ENCODE measurements at places on chromosomes 7 and 10.

GRCh38 chr10:47173929-47174442 is 126.0 kb upstream of the GDF10 start:
- no peak for DNase-seq

DNA sequence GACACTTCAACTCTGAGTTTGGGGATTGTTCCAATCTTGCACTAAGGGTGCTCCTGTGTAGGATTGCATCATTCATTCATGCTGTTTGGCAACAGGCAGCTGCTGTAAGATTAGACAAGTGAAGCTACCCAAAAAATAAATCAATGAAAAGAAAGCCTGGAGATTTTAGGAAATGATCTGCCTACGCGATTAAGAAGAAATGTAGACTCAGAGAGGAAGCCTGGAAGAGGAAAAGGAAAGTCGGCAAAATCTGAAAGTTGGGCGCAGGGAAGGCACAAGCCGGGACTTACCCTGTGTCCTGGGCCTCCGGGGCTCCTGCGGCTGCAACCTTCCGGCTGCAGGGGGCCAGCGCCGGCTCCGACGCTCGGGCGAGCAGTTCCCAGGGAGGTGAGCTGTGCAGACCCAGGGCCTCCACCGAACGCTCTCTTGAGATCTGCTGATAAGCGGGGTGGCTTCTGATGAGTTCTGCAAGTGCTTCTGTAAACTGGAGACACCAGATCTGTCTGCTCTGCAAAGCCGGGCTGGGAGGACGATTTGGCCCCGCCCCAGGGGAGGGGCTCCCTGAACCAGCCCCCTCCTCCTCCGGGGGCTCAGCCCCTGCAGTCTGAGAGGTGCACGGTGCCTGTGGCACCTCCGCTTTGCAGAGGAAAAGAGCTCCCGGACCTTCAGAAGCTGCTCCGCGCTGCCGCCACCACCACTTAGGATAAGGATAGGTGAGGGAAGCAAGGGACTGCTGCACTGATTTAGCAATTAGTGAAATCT is 17.4 kb downstream of the PSPH start:
- peak; percentile 67 for DNase-seq

GRCh38 chr10:126218778-126219649 is 169.3 kb downstream of the ADAM12 start:
- no peak for DNase-seq

DNA sequence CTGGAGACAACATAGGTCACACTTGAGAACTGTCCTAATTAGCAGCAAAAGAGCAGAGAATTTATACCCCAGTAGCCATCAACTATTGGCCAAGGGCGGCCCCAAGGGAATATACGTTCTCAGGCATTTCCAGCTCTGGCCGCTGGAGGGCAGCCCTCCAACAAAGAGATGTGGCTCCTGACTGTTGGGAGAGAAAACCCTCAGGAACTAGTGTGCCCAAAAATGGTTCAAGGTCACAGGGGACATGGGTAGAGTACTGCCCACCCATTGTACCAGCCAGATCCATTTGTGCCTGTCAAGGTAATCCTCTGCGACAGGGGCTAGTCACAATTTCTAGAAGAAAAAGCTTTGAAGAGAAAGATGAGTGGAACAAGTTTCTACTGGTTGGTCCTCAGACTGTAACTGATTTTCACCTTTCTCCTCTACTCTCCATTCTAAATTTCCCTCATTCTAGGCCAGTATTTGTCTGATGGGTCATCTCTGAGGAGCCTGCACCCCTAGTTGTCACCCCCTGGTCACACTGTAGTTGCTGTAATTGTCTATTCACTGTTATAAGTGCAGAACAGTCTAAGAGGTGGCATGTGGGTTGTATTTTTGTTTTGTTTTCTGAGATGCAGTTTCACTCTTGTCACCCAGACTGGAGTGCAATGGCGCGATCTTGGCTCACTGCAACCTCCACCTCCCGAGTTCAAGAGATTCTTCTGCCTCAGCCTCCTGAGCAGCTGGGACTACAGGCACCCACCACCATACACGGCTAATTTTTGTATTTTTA is 14.7 kb upstream of the C7orf33 start:
- peak; percentile 52 for DNase-seq

GRCh38 chr7:110522061-110522760 is 568.7 kb upstream of the LRRN3 start:
- DNase-seq = no peak

- no peak for DNase-seq
Measured at GRCh38 chr7:38425509-38425908, 152.1 kb upstream of the TARP start.

DNA sequence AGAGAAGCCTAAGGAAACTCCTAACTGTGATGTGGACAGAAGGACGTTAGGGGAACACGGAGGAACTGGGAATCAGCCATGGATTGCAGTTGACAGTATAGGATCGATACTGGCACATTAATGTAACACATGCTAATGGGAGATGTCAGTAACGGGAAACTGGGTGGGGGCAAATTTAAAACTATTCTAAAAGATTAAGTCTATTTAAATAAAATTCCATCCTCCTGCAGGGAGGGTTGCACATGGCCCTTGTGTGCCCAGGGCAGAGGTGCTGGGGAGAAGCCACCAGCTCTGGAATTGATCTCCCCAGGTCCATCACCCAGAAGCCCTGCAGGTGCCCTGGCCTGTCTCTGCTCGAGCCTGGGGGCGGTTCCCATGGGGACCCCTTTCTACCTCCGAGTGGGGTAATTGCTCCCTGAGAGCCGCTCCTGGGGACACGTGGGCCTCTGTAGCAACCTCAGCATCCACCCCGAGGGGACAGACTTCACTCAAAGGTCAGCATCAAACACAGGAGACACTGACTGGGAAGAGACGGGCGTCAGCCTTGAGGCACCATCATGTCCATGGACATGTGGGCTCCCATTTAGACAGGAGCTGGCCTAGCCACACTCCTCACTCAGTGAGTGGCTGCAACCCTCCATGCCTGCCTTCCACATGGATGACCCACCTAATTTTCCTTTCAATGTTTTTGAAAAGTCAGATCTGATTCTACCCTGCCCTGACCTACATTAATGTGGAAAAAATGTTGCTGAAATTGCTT is 21.1 kb downstream of the SCART1 start:
- DNase-seq = no peak

DNA sequence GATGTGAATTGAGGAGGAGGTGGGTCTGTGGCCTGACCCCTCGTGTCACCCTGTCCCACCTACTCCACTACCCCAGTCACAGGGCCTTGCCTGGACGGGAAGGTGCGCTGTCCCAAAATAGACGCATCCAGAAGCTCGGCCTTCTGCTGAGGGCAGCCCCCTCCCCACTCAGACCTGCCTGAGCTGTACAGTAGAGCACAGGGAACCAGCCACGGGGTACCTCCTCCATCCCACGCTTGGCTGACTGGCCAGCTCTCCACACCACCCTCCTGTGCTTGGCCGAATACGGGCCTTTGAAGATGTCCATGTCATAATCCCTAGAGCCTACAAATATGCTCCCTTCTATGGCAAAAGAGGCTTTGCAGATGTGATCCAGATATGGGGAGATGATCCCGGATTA is 88.3 kb downstream of the CHST15 start:
- DNase-seq = no peak

GRCh38 chr7:87475359-87476178 is at the start of gene ABCB4:
TSS of gene ABCB4 (minus strand) at chr7:87475680. CDS start at chr7:87475465, 215 bp downstream.
- no peak for DNase-seq
